Right atrium auricular region (tissue), 2 donors: ENCODE measurements at places on chromosomes 2 and 18. TPM values are rescaled to one million over a fixed set of nuclear protein-coding genes. Genes with fewer than 3 reads are reported as not detected.

Gene TCF23
- total RNA-seq = not detected

GRCh38 chr2:95179451-95179850 is 13.8 kb downstream of the ZNF2 start:
- DNase-seq = no peak

DNA sequence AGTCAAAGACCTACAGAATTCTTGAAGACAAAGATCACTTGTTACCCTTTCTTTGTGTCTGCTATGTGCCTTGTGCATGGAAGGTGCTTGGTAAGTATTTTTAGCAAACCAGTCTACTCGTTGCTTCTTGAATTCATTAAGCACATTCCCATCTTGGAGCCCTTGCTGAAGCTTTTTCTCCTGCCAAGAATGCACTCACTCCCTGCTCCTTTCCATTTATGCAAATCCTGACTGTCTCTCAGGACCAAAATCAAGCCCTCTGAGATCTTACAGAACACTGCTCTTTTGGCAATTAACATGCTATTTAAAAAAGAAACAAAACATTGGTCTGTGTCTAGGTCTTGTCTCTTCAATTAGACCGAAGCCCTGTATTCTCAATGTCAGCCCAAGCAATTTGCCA is 75.8 kb downstream of the CLHC1 start:
- DNase-seq = no peak

Gene LMAN2L
- 13.6 TPM for total RNA-seq

DNA sequence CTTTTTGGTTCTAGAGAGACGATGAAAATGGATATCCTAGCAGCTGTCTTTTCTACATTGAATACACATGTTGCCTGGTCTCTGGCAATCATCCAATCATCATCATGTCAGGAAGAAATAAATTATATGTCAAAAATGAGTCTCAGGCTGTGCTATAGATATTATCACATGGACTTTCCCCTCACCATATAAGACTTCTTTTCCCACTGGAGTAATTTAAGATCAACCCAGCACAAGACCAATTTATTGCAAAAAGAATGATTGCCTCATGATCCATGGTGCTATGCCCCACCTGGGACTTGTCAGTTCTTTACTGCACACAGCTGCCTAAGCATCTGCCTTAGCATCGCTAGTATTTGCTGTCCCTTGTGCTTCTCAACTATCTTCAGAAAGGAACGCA is 783.7 kb upstream of the TMEFF2 start:
- no peak for DNase-seq

DNA sequence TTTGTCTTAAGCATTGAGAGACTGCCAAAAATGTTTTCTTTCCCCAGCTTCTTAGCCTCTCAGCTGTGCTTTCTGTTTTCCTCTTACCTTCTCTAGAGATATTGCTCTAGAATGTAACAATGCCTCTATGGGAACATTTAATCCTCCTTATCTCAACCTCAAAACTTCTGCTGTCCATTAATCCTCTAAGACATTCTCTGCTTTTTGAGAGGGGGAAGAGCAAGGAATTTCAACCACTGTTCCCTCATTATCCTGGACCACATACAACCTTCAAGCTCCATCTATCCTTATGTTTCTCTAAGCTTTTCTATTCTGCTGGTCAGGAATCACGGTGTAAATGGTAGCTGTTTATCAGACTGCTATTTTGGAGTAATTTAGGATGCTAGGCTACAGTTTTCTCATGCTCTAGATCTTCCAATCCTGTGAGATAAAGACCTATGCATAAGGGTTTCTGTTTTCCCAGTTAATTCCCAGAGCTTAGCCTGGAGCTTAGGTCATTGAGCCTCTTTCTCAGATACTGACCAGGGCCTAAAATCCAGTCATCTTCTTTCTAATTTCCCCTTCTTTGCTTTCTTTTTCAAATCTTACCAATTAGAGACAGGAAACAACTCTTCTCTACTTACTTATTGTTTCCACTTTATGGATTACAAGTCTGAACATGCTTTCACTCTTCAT is 282.0 kb downstream of the CALCRL start:
- no peak for DNase-seq

Gene UNC80
- not detected for total RNA-seq

Gene MCFD2
- total RNA-seq = 77.5 TPM

DNA sequence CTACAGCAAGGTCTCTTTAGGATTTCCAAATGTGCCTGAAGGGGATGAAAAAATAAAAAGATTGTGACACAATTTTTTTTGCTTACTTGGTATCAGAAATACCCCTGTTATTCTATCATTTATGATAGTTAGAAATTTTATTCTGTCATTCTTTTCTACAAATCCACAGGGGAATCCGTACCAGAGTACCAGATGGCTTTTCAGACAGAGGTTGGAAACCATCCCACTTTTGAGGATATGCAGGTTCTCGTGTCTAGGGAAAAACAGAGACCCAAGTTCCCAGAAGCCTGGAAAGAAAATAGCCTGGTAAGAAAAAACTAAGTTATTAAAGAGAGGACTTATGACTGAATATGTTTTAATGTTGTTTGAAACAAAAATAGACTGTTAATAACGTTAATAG is 92.6 kb upstream of the FAM117B start:
- DNase-seq = no peak

- no peak for DNase-seq
Observed at GRCh38 chr2:112181571-112182290, 43.5 kb downstream of the FBLN7 start.

DNA sequence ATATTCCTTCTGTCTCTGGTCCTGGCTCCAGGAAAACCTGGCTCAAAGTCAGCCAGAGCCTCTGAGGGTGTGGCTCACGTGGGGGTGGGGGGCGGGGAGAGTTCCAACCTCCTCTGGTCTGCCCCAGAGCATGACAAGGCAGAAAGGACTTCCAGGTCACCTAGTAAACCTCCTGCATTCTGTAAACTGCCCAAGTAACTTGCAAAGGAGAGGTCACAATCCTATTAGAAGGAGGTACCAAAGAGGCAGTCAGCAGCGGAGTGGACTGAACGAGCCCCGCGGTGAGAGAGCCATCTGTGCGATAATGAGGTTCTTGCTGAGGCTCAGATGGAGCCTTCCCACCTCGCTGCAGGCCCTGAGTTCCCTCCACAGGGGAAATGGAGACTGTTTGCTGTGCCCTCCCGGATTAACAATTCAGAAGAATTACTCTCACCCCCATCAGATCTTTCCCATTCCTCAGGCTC is 58.9 kb upstream of the GATA6 start:
- no peak for DNase-seq

Gene MPP4
- total RNA-seq = not detected

DNA sequence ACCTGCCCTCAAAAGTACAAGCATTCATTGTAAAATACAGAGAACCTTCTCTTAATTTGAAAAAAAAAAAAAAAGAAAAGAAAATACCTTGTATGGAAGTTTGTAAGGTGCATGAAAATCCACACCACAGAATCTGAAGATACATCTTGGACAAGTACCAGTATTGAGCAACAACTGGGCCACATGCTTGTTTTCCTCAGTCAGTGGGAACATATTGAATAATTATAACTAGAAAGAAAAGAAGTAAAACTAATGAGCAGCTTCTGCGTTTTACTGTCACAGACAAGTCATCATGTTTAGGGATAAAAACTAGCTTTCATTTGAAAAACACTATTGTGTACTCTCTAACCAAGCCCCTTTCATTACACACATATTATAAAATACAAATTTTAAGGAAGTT is 5.8 kb upstream of the PEX13 start:
- DNase-seq = no peak

Gene MTIF2
- 25.1 TPM for total RNA-seq

- no peak for DNase-seq
Observed at GRCh38 chr2:76446872-76447271, 736.2 kb upstream of the GCFC2 start.

- DNase-seq = no peak
Observed at GRCh38 chr2:178291703-178292102, 97.4 kb downstream of the OSBPL6 start.

DNA sequence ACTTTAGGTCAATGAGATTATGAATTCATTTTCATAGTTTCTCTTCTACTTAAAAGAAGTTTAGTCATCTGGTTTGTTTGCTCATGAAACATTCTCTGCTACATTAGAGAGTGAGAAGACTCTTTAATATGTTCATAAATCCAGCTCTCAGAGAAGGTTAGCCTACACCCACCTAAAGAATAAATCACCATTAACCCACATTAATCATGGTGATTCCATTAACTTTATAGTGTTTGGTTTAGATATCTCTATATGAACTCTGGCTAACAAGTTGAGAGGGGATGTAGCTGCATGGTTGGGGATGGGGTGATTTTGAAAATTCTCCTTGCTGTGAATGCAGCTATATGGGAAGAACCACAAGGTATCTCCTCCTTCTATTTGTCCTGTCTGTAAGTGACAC is 10.7 kb downstream of the TFPI start:
- no peak for DNase-seq

DNA sequence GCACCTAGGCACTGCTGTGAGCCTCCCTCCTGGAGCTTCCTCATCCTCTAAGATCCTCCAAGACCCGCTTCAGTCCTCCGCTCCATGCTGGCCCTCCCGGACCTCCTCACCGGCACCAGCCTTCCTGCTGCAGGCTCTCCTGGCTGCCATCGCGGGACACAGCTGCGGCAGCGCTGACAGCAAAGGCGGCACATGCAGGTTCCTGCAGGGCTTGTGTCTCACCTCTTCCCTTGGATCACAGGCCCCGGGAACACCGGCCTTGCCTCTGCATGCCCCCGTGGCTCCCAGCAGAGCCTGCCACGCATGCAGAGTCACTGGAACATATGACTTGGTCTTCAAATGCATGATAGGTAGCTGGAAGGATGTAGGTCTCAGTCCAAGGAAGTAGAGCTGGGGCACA is 67.2 kb downstream of the PTGR3 start:
- peak; percentile 43 for DNase-seq

Gene PTPRN
- total RNA-seq = not detected

- no peak for DNase-seq
Observed at GRCh38 chr2:144128130-144128746, 391.7 kb downstream of the ZEB2 start.

Gene IL36B
- total RNA-seq = not detected

- no peak for DNase-seq
Observed at GRCh38 chr2:86229221-86229620, 30.0 kb downstream of the MRPL35 start.

Gene MYO5B
- 7.7 TPM for total RNA-seq

Gene IL1RN
- 1.3 TPM for total RNA-seq

DNA sequence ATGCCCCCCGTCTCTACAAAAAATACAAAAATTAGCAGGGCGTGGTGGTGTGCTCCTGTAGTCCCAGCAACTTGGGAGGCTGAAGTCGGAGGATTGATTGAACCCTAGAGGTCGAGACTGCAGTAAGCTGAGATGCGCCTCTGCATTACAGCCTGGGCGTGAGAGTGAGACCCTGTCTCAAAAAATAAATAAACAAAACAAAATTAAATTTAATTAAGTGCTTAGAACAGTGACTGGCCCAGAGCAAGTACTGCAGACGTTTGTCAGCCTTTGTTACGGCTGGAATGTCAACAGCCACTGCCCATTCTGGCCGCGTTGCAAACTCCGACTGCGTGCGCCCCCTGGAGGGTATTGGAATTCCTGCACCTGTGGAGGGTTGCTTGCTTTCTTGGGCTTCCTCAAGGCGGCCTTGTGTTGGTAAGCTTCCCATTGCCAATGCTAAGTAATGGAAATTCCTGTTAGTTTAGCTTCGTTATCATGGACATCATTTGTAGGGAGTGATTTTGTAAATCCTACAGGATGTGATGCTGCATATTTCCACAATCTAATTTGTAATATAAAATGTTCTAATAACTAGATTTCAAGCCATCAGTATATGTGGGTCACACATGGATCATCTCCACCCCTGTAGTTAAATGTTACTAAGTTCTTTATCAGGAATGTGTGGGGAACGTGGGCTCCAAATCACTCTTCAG is 15.9 kb upstream of the ATP6V1B1 start:
- DNase-seq = peak; percentile 85

DNA sequence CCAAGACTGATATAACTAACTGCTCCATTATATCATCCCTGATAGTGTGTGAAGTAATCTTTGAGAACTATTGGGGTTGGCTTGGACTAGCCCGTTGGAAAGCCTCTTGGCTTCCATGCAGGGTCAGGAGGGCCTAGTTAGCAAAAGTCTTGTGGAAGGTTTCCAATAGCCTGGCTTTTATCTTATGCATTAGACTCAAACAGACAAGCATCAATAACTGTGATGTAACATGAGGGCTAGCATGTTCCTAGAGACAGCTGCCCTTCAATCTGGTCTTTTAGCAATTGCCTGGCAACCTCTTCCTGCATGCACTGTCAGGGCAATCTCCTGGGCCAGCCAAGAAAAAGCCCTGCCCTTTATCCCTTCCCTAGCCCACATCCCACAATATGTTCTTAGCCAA is 18.2 kb downstream of the SLC8A1 start:
- DNase-seq = no peak

GRCh38 chr2:197097578-197098366 is 171.3 kb upstream of the PGAP1 start:
- DNase-seq = peak; percentile 84

GRCh38 chr2:222127660-222128059 is 171.1 kb downstream of the PAX3 start:
- no peak for DNase-seq

DNA sequence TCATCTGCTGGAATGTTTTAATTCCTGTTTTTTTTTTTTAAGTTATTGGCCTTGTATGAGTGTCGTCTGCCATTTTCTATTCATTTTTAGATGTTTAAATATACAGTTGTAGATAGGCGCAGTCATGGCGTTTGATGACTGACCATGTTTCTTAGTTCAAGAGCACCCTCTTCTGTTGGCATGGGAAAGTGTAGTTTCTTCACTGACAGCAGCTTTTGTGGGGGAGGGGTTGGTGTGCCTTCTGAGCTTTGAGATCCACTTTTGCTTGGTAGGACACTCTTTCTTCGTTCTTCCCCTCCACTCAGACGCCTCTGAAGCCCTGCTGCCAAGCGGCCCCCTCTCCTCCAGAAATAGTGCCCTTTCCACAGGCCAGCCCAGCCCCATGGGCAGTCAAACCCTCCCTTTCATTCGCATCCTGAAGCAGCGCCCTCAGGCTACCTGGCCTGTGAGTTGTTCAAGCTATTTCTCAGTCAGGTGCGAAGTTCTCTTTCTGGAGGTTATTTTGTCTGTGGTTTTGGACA is 492.0 kb downstream of the TNS1 start:
- DNase-seq = peak; percentile 67

DNA sequence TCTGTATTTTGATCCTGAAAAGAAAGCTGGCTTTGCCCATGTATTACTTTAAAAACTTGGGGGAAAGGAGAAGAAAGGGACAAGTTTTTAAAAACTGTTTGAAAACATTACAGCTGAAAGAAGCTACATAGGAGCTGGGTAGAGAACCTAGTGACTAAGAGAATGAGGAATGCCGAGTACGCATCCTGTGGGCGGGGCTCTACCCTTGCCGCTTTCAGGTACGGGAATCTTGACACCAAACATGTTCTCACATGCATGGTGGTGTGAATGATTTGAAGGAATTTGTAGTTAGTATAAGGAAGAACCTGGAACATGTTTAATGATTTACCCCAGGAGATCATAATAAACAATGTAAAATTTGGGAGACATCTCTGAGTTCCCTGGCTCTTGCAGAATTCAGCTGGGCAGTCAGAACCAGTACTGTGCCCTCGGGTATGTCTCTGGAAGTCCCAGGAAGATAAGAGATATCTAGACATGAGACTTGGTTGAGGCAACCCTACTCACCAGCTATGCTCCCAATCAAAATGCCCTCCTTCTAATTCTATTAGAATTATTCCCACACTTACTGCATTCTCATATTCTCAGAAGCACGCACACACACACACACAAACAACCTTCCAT is 16.5 kb upstream of the TGFA start:
- no peak for DNase-seq
